NCI-H1092 treated with DMSO at 0.1 percent for 48 hours (cell line): ENCODE measurements at places on chromosomes 7 and 10.

GRCh38 chr7:50308203-50308531 lies 3.7 kb downstream of the IKZF1 start:
- DNase-seq, result no peak

DNA sequence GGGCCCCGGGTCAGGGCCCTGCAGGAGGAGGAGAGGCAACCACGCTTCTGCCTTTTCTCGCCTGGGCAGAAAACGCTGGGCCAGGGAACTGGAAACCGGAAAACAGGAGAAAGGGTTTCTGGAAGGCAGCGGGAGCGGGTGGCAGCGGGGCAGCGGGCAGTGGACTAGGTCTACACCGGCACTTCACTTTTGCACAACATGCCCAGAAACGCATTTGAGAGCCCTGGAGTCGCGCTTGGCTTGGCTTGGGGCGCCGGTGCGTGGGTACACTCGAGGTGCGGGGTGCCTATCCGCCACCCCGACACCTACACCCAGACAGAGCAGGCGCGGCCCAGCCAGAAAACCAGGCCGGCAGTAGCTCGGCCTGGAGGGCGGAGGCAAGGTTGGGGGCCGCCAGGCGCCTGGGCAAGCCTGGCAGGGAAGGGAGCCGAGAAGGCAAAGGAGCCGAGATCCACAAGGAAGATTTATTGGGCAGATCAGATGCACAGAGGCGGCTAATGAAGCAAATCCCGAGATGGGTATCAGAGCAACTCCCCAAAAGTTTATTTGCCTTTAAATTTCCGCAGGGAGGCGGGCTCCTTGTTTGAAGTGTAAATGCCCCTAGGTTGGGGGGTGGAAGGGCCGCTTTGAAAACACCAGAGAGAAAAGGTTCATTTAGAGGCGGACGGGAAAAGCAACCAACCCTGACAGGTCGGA lies 3.2 kb upstream of the PAX2 start:
- DNase-seq, result no peak

- DNase-seq, result no peak
These were observed 10.2 kb downstream of the ATP6V0E2 start for GRCh38 chr7:149884016-149884415.

GRCh38 chr10:33884604-33885003 lies 550.1 kb upstream of the NRP1 start:
- DNase-seq, result no peak

DNA sequence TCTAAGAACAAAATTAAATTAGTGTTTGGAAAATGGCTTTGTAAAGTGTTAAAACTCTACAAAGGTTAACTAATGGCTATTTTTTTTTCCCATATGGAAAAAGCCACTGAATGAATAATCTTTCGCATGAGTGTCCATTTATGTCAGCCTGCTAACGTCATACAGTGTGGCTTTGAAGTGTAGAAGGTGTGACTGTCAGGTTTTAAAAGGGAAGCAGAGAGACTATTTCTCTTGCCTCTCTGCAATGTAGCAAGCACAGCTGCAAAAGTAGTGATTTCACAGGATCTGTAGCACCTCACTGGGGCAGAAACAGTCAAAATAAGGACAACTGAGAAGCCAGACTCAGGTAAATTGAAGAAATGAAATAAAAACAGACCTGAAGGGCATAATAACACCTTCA lies 53.4 kb downstream of the CREB5 start:
- no peak for DNase-seq

- no peak for DNase-seq
These were observed 11.4 kb upstream of the FAM53B start for GRCh38 chr10:124755581-124755980.

DNA sequence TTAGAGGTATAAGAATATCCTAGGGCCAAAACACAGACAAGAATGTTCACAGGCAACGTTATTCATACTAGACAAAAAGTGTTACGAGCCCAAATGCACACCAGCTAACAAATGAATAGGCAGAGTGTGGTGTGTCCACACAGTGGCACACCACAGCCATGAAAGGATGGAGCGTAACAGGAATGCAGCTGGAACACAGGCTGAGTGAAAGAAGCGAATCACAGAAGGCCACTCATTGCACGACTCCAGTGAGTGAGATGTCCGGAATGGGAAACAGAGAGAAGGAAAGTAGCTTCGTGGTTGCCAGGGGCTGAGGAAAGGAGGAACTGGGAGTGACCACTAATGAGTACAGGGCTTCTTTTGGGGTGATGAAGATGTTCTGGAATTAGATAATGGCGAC lies 198.8 kb downstream of the TNS3 start:
- DNase-seq, result peak; percentile 12

DNA sequence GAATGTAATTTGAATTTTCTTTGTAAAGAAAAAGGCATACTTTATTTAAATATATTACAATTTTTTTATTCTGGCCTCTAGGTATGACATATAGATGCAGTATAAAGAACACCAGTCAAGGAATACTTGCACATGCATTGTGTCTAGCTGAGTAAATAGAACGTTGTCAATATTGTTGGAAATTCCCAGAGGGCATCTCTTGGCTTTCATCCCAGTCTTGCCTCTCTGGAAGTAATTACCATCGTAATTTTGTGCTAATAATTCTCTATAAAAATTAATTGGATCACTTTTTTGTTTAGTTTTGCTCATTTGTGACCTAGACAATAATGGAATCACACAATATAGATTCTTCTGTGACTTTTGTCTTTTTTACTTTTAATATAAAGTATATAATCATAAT lies 1052.3 kb upstream of the CELF2 start:
- no peak for DNase-seq

DNA sequence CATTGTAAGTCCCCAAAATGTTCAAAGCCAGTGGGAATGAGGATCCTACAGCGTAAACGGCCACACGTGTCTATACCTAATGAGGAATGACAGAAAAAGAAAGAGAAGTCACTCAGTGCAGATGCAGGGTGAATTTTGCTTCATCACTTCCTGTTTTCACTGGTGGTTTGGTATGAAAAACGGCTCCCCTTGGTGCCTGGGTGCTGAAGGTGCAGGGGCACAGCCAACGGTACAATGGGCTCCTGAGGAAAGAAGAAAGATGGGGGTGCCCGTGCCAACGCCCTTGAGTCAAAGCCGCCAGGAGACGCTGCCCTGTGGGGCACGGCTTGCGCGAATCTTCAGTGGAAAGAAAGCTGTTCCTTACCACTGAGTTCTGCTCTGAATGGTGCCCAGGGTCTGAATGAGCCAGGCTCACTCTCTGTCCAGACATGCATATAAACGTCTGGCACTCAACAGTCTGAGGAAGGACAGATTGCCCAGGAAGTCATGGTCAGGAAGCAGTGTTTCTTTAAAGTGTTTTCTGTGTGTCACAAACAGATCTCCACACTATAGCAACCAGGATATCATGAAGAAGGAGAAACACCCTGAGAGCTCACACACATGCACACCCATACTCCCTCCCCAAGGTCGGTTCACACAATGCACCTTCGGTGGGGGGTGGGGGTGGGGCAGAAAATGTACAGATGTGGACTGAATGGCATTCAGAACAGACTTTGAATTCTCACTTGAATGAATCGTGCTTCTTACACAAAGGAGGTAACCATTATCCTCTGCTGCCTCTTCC lies 105.8 kb downstream of the ELMO1 start:
- DNase-seq, result no peak

DNA sequence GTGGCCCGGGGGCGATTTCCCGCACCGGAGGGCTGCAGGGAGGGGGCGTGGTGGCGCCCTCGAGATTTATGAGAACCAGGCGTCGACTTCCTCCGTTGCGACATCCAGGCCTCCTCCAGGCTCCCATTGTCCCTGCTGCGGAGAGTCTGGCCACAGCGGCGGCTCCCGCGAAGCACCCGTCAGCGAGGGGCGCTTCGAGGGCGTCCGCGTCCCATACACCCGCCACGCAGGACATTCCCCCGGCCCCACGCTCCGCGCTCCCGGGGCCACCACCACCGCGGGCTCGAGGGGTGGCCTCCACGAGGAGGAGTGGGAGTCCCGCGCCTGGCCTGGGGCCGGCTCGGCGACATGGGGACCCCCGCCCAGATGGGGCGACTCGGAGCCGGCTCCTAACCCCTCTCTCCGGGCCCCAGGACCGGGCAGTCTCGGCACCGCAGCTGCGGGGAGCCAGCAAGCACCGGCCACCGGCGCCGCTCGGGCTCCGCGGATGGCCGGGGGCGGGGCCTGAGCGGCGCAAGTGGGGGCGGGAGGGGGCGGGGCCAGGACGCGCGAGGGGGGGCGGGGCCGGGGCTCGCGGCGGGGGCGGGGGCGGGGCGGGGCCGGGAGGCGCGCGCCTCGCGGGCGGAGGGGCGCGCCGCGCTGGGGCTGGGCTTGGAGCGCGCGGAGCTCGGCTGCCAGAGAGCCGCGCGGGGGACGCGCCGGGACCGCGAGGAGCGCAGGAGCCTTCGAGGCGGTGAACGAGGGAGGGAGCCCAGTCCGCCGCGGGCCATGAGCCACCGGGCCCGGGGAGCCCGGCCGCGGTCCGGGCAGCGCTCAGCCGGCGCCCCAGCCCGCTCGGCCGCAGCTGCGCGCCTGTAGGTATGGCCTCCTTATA lies at the start of gene SH2B2:
Gene SH2B2, plus strand, starts transcription at position 632 of the 874 bp plus-strand sequence. CDS start 13,683 bp downstream, outside the sequence.
- DNase-seq, result peak; percentile 60

DNA sequence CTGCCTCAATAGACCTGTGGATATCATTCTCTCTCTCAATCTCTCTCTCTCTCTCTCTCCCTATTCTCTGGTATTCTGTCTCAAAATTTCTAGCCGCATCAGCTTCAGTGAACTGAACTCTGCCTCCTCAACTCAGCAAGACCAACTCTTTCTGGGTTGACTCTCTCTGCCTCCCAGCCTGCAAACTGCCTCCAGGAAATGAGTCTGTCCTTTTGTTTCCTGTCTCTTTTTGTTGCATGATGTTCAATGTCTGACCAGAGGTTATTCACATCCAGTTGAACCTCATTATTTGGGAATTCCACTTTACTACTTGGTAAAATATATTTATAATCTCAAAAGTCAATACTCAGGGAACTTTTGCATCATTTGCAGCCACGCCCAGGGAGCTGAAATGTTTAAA lies 682.7 kb upstream of the FZD8 start:
- no peak for DNase-seq

DNA sequence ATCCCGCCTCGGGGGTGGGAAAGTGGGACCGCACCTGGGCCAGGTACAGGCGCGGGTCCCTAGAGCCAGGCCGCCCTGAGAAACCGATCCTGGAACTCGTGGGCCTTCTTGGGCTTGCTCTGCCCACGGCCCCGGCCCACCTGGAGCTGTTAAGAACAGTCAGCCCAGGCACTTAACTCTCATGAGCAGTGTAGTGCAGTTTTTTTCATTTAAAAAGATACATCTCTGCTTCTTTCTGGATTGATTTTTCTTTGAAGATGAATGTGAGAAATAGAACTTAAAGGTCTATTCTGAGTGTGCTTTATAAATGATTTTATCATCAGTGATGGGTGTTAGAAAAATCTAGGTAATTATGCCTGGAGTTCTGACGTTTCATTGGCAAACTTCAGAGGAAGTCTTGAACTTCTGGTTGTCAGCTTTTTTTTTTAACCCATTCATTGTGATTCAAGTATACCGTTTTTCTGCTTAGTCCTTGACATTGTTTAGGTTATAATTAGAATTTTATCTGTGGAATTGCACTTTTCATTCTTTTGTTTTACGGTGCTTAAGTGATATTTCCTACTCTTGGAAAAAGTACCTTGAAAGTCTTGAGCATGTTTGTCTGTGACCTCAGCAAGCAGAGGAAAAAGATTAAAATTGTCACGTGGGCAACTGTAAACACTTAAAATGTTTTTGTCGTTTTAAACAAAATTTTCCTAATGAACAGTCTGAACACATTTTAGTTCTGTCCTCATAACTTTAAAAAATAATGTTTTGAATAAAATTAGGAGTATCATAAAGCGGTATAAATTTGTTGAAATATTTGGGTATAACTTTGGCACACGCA lies 906 bp downstream of the CDK1 start:
- DNase-seq, result peak; percentile 11
